Fibroblast of skin of abdomen (primary cell): ENCODE measurements at places on chromosomes 3 and 15.

GRCh38 chr15:85407421-85408269 lies 27.2 kb downstream of the AKAP13 start:
- peak; percentile 71 for DNase-seq

DNA sequence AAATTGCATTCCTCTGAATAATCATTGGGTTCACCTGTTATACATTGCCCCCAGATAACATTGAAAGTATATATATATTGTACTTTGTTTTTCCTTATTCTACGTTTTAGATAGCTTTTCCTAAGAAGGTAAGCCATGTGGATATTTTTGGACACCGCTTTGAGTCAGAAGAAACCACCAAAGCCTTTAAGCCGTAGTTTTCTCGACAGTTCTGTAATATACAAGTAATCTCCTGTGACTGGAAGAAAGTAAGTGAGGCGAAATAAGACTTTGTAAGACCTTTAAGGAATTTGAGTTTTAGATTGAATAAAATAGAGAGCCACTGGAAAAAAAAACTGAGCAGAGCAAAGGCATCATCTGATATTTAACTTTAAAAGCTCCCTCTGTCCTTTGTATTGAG lies 1092.0 kb downstream of the DIPK2A start:
- no peak for DNase-seq

- DNase-seq: no peak
Observed at GRCh38 chr3:44492496-44492895, 15.0 kb upstream of the ZNF445 start.

GRCh38 chr3:195441051-195441450 lies 1.8 kb downstream of the ACAP2 start:
- no peak for DNase-seq

- DNase-seq: no peak
Observed at GRCh38 chr3:179373938-179374337, 26.4 kb downstream of the MFN1 start.

DNA sequence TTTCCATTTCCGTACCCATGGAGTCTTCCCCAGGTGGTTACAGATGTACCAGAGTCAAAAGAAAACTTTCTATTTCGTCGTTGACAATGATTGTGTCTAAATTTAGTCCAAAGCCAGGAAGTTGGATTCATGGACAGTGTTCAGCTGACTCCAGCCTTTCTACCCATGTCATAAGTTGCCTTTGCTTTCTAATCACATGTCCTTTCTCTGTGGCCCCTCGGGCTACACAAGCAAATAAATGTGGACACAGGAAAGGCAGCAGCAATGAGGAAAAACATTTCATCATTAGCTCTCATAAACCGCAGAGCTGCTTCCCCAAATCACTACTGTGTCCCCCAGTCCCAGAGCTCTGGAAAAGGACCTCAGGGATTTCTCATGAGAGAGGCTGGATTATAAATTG lies 82.0 kb downstream of the USF3 start:
- DNase-seq: no peak

- peak; percentile 25 for DNase-seq
Observed at GRCh38 chr3:141236361-141236760, 4.7 kb downstream of the PXYLP1 start.

DNA sequence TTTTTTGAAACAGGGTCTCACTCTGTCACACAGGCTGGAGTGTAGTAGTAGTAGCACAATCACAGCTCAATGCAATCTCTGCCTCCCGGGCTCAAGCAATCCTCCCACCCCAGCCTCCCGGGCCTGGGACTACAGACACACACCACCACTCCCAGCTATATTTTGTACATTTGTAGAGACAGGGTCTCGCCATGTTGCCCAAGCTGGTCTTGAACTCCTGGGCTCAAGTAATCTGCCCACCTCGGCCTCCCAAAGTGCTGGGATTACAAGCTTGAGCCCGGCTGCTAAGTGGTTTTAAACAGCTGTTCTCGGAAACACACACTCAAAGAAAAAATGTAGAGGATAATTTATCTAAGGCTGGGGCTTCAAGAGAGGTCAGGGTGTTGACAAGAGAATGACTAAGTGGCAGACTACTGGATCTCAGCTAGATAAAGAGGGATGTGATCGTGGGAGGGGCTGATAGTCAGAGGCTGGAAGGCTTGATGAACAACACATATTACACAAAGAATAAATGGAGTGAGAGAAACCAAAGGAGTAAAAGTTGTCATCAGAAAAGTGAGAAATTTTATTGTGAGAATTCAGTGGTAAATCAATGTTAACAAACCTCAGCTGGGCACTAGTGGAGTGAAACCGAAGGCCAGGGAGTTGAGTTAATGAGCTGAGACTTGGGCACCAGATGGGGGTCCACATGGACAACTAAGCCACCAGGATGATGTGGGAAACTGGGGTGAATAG lies 6.7 kb downstream of the CCR5AS start:
- DNase-seq: peak; percentile 88

DNA sequence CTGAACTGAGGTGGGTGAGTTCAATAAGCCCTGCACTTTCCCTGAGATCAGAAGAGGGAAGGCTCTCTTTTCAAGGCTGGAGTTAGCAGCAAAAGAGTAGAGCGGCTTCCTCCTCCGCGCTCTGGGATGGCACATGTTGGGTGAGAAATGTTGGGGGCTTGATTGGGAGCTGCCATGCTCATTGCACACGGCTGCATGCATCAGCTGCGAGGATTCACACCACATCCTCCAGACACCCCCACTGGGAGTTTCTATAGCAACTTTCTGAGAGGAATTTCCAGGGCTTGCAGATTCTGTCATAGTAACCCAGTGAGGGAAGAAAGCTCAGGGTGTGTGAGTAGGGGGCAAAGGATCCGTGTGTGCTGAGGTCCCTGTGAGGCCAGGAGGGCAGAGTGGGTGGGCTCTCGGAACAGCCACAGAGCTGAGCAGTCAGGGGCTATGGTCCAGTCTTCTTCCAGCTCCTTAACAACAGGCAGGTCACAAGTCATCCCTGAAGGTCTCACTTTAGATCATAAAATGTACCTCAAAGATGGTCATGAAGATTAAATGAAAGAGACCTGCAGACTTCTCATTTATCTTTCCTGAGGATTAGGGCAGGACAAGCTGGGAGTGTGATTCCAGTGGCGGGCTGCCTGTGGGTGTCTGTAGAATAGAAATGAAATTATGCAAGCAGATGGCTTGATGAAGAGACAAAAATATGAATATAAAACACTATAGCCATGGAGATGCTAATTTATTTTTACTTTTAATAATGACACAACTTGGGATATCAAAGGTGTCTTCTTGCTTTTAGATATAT lies 75.7 kb upstream of the CHRNA7 start:
- DNase-seq: no peak

DNA sequence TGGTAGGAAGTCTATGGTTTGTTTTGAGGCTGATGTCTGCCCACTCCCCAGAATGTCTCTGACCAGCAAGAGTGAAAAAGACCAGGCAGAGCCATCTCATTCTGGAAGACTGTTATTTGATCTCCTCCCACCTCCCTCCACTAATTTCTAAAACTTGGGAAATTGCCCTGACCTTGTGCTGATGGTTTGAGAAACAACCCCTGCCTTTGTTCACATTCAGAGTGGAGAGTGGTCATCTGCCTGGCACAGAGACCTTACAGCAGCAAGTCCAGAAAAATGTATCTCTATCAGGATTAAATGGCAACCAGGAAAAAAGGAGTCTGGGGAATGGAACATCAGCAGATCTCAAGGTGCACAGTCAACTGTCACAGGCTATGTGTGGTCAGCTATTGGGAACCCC lies 25.7 kb downstream of the SPATA12 start:
- no peak for DNase-seq

DNA sequence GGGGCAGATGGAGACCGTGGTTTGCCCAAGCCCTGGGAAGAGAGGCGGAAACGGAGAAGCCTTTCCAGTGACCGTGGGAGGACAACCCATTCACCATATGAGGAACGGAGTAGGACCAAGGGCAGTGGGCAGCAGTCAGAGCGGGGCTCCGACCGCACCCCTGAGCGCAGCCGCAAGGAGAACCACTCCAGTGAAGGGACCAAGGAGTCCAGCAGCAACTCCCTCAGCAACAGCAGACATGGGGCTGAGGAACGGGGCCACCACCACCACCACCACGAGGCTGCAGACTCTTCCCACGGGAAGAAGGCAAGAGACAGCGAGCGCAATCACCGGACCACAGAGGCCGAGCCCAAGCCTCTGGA lies 2.0 kb downstream of the RBM15B start:
- no peak for DNase-seq

DNA sequence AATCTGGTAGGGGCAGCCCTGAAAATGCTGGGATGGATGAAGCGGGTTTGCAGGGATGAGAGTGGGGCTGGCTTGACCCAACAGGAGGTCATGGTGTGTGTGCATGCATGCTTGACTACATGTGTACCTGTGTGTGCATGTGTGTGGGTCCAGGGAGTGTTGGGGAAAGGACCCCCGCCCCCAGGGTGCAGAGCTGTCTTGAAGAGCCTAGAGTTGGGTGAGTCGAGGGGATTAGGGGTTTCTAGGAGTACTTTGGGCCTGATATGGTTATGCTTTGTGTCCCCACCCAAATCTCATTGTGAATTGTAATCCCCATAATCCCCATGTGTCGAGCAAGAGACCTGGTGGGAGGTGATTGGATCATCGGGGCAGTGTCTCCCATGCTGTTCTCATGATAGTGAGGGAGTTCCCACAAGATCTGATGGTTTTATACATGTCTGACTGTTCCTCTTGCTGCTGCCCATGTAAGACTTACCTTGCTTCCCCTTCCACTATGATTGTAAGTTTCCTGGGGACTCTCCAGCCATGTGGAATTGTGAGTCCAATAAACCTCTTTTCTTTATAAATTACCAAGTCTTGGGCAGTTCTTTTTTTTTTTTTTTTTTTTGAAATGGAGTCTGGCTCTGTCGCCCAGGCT lies 5.2 kb upstream of the LCTL start:
- no peak for DNase-seq

GRCh38 chr15:75727031-75727531 lies 14.4 kb upstream of the CSPG4 start:
- DNase-seq: no peak

GRCh38 chr3:127451321-127451720 lies 139.2 kb downstream of the TPRA1 start:
- no peak for DNase-seq

- no peak for DNase-seq
Observed at GRCh38 chr3:62132027-62132602, 241.2 kb downstream of the FEZF2 start.

GRCh38 chr15:29934251-29934650 lies 112.0 kb upstream of the TJP1 start:
- DNase-seq: peak; percentile 53

DNA sequence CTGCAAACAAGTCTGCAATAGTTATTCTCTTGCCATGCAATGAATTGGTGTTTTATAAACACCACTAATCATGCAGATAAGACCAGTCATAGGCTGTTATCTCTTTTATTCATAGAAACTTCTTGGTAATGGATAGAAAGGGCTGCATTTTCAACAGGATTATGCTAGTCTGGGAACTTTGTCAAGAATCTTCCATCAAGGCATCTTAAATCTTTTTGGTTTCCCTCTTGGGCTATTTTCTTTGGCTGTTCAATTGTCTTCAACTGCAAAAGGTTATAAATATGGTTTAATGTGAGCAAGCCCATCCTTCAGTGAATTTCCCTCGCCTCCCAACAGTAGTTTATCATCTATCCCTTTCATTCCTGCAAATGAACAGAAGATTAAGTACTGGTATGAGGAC lies 59.0 kb upstream of the MINAR1 start:
- peak; percentile 56 for DNase-seq

- no peak for DNase-seq
Observed at GRCh38 chr15:57532731-57533447, 58.8 kb upstream of the MYZAP start.

DNA sequence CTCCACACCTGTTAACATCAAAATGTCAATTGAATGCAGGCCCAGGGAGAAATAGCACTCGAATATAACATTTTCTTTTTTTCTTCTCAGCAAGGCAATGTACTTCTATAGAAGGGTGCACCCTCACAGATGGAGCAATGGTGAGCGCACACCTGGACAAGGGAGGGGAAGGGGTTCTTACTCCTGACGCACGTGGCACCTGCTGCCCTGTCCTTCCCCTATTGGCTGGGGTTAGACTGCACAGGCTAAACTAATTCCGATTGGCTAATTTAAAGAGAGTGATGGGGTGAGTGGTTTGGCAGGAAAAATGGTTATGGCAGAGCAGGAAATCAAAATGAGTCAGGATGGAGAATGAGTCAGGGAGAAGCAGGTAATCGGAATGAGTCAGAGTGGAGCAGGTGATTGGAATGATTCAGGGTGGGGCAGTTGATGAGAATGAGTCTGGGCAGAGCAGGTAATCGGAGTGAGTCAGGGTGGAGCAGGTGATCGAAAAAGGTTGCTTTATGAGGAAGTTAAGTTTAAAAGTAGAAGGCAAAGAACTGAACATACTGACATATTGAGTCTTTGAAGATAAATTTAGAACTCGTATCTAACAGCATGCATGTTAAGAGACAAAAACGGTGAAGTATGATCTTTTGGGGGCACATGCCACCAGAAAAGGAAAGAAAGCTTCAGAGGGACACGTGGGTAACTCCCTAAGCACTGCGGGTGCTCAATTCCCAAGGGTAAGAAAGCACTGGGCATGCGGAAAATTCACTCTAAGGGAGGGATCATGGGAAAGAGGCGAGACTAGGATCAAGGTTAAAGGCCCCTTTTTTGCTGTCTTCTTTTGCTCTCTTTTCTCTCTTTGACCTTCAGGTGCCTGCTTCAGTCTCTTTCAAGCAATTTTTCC lies 72.9 kb upstream of the GALNT15 start:
- DNase-seq: no peak

- peak; percentile 13 for DNase-seq
Observed at GRCh38 chr3:177681156-177681555, 483.9 kb upstream of the TBL1XR1 start.
